ENCODE measurements at places on chromosomes 1 and 21. TPM values are rescaled to one million over a fixed set of nuclear protein-coding genes. Genes with fewer than 3 reads are reported as not detected.
A peak's percentile ranks its signal among the peaks of the same experiment; 100 is the strongest.

HMGCS2 gene
- 85.1 TPM for polyA plus RNA-seq

- DNase-seq: peak; percentile 37
Measured at GRCh38 chr1:16111771-16112595, 38.5 kb upstream of the FAM131C start.

DNA sequence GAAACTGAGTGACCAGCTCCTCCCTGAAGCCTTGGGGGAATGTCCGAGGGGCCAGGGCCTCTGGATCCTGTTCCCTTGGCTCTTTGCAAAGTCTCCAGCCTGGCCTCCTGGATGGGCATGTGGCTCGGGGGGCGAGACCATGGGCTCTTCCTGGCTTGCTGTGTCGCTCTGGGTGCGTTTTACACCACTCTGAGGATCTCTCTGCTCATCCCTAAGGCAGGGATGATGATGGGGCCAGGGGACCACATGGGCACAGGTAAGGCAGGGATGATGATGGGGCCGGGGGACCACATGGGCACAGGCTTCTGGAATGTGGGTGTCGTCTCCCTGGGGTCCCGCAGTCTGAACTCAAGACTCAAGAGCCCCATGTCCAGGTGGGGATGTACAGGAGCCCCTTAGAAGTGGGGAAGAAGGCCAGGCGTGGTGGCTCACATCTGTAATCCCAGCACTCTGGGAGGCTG lies 17.7 kb downstream of the TP73 start:
- no peak for DNase-seq

GRCh38 chr1:219058891-219059820 lies 114.5 kb upstream of the LYPLAL1 start:
- no peak for DNase-seq

DNA sequence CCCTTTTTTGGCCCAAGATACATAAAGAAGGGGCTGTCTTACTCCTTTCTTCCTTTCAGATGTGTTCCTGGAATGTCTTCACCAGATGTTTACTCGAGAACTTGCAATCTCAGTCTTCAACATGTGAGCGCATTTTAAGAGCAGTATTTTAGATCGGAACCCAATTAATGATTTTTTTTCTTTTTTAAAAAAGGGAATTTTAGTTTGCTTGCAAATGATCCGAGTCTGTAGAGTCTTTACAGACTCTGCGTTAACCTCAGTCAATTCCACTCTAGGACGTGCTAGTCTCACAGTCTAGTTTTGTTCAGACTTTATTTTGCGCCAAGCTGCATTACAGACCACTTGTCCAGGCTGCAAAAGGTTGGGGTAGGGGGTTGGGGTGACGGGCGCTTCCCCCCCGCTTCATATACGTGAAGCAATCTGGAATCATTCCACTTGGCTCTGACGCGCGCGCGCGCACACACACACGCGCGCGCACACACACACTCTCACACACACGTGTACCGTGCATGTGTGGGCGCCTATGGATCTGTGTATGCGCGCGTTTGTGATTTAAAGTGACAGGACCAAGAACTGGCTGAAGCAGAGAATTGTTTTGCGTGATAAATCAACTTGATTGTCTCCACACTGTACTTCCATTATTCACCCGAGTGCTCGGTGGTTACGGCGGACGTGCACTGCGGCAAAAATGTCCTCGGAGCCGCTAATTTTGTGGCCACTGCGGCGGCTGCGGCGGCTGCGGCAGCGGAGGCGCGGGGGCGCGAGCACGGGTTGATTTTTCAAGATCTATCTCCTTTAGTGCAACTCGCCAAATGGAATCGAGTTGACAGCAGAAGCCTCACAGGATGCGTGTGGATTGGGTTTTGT lies 25.6 kb upstream of the NFIA start:
- no peak for DNase-seq

- no peak for DNase-seq
Measured at GRCh38 chr1:153251988-153252387, 7.5 kb upstream of the LORICRIN start.

GRCh38 chr1:196515904-196516303 lies 92.3 kb downstream of the KCNT2 start:
- no peak for DNase-seq

Data from renal pelvis (tissue), 12 donors.